Left renal cortex interstitium (tissue), 4 donors: ENCODE measurements at places on chromosomes 3 and 15.

- DNase-seq = no peak
Observed at GRCh38 chr3:14156843-14157561, 21.4 kb downstream of the XPC start.

- DNase-seq = no peak
Observed at GRCh38 chr15:94294556-94294955, 63.2 kb downstream of the MCTP2 start.

- no peak for DNase-seq
Observed at GRCh38 chr3:68136411-68136810, 482.0 kb upstream of the SUCLG2 start.

- DNase-seq = no peak
Observed at GRCh38 chr15:66805202-66805885, 103.3 kb downstream of the SMAD6 start.

GRCh38 chr15:100242989-100243388, 98.8 kb downstream of the ADAMTS17 start:
- no peak for DNase-seq

- no peak for DNase-seq
Observed at GRCh38 chr3:6680119-6680806, 180.7 kb upstream of the GRM7 start.

- no peak for DNase-seq
Observed at GRCh38 chr3:64806668-64807605, 119.1 kb upstream of the ADAMTS9 start.

GRCh38 chr3:190301591-190301990, 20.7 kb downstream of the CLDN1 start:
- DNase-seq = no peak

DNA sequence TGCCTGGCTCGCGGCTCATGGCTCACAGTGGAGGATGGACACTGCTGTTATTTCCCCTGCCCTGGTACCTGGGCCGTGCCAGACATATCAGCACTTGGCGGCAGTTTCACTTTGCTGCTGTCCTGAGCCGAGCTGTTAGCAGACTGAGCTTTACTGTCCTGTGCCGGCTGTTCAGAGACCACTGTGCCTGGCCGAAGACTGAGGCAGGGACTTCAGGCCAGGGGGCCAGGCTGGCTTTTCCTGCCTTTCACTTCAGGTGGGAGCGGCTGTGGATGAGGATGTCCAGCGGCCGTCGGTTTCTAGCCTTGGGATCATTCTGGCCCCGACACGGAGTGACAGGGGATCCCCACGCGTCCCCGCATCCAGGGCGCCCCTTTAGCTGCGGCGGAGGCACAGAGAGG, 1.1 kb downstream of the ATP10A start:
- no peak for DNase-seq

DNA sequence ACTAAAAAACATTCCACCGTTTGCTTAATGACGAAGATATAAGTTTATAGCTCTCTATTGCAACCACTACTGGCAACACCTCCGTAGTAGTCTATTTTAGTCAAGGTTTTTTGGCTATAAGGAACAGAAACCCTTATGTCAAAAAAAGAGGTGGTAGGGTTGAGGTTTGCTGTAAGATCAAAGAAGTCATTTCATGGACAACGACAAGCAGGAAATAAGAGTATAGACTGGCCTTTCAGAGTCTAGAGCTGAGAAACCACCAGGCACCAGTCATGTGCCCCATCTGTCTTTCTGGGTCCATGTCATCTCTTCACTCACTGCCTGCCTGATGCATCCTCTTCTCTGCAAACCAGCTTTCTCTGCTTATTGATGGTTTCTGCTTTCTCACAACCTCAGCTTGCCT, 42.7 kb downstream of the THBS1 start:
- DNase-seq = no peak

DNA sequence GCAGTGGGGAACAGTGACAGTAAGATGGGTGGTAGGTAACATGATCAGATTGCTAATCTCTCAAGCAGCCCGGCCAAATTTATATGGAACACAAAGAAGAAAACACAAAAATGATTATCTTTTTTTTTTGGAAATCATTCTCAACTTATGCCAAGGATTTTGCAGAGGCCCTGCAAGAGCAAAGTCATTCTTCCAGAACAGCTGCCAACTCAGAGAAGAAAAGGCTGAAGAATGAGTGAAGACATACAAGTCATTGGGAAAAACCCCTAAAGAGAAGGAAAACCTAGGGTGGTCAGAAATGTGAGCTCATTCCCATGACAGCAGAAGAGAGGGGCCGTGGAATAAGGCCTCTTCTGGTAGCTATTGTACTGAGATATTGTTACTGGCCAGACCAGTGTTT, 246.7 kb downstream of the SHOX2 start:
- DNase-seq = no peak

GRCh38 chr3:13088028-13089006, 15.1 kb upstream of the IQSEC1 start:
- no peak for DNase-seq

- no peak for DNase-seq
Observed at GRCh38 chr3:190321789-190322603, at the start of gene CLDN1. CLDN1 (minus strand) TSS chr3:190322446; CDS start chr3:190322206, 240 bp downstream.

DNA sequence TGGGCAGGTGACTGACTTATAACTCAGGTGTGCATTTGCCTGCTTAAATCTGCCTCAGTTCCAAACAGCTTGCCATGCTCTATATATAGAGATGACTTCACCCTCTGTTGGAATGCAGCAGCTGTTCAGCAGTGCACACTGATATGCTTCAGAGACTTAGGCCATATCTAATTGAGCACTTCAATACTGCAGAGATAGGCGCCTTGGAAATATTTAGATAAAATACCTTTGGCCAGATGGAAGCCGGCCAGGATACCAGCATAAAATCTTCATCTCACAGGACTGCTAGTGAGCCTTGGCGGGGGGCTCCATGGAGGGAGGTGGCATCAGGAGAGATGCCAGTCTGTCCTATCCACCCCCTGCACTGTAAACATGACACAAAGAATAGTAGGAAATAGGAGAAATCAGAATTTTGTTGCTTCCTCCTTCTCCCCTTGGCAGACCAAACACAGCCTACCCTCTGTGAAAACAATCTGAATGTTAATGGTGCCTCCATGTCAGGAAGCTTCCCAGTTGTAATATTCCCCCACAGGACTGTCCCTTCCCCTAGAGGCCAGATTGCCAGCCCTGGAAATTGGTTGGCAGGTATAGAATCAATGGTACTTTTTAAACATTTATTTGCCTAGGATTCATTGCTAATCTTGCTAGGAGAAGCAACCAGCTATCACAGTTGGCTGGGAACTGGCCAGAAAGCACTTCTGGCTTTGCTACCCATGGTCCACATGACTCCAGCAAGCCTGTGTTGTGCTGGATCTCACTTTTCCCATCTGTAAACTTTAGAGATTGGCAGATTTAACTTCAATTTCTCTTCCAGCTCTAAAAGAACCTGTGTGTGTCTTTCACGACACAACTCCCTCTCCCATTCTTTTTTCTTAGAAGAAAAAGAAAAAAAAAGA, 215.5 kb upstream of the KCNMB2 start:
- DNase-seq = peak; percentile 72

DNA sequence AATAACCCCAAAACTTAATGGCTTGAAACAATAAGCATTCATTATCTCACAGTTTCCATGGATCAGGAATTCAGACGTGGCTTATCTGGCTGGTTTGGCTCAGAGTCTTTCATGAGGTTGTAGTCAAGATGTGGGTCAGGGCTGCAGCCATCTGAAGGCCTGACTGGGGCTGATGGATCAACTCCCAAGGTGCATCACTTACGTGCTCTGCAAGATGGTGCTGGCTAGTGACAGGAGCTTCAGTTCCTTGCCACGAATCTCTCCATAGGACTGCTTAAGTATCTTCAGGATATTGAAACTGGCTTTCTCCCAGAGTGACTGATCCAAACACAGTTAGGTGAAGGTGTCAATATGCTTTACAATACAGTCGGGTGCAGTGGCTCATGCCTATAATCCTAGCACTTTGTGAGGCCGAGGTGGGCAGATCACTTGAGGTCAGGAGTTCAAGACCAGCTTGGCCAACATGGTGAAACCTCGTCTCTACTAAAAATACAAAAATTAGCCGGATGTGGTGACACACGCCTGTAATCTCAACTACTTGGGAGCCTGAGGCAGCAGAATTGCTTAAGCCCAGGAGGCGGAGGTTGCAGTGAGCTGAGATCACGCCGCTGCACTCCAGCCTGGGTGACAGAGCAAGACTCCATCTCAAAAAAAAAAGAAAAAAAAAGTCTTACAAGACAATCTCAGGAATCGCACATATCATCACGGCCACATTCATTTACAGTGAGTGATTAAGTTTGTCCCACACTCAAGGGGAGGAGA, 28.5 kb upstream of the PTPRG start:
- DNase-seq = no peak

- no peak for DNase-seq
Observed at GRCh38 chr3:156728267-156728985, 54.0 kb downstream of the TIPARP start.

GRCh38 chr3:18580268-18580667, 155.1 kb upstream of the SATB1 start:
- no peak for DNase-seq

GRCh38 chr3:44111482-44111881, 130.2 kb upstream of the TOPAZ1 start:
- no peak for DNase-seq

DNA sequence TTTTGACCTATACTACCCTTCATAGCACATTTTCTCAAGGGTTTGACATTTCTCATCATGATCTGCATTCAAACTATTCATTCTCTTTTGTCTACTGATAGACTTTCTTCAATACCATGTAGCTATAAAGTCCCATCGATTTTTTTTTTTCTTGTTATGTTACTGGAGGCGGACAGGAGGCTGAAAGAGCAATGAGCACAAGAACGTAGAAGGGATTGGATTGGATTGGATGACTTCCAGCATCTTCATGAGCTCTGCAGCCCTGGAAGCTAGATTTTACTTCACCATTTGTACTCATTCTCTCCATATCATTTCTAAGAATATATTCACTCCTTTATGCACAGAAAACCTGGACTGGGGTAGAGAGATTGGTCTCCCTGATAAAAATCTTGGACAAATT, 43.2 kb downstream of the DUT start:
- no peak for DNase-seq

- no peak for DNase-seq
Observed at GRCh38 chr3:129360171-129360611, 68.2 kb downstream of the EFCAB12 start.

DNA sequence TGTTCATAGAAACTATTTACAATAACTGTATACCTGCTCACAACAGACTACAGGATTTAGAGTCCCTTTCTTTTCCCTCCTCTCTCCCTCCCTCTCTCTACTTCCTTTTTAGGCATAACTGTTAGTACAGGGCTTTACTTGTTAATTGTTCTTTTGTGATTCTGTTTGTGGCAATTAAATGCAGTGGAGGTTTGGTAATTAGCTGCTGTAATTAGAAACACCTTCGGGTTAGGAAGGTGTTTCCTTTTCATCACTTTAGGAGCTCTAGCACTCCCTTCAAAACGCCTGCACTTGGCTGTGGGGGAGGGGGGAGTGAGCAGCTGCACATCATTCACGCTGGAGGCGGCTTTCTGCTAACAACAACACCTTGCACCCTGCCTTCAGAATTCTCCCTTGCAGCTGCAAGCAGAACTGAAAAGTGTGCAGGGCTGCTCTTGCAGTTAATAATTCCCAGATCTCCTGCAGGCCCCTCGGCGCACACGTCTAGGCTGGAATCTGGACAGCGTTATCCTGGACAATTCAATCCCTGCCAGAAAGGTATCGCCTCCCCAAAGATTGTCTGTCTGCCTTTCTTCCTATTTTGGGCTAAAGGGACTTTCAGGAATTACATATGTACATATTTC, 242.6 kb upstream of the RGMA start:
- DNase-seq = no peak

DNA sequence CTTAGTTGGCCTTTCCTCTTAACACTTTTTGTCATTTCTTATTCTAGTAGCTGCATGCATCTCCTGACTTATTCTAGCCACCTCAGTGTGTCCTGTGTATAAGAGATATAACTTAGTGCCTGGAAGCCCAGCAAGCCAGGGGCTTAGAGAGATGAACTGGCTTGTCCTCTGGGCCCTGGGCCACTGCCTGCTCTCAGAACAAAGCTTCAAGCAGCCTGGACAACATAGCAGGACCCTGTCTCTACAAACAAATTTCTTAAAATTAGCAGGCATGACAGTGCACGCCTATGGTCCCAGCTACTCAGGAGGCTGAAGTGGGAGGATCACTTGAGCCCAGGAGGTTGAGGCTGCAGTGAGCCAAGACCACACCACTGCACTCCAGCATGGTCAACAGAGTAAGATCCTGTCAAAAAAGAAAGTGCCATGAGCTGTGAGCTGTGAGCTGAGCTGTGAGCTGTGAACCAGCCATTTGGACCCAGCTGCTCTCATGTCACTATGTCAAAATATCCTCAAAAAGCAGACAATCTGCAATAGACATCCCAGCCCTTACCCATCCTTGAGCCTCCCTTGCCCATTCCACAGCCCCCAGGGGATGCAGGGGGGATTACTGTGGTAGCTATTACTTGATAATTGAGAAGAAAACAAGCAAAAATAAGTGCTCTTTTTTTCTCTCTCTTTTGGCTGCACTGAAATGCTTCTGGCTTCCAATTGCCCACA, 174.5 kb downstream of the OPA1 start:
- DNase-seq = no peak

GRCh38 chr15:29859973-29860715, 37.9 kb upstream of the TJP1 start:
- DNase-seq = no peak

DNA sequence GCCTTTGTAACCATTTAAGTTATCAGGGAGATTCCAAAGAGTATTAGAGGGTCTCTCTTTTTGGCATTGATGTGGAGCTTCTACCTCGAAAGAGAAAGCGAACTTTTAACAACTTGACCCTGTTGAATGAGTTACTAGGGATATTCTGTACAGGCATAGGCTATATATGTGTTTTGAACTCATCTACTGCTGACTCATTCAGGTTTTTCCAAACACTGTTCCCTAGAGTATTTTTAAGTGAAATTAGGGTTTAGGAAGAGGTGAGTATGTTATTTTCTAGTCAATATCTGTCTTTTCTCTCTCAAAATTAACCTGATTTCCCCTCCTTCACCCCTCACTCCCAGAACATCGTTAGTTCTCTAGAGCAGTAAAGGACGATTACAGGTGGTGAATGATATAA, 228.1 kb upstream of the C2CD4B start:
- DNase-seq = no peak

DNA sequence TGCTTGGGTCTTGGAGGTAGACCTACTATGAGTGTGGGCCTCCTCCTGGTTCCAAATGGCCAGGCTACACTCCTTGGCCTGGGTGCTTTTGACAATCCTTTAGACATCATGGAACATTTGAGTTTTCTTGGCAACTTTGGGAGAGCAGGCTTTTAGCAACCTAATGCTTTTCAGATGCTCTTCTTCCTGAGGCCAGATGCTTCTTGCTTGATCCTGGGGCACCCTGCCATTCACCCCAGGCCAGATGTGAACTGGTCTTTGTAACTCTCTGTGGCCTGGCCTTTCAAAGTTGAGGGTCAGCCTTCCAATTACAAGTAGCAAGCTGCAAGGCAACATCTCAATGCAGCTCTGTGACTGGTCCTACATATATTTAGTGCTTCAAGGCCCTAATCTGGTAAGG, 40.5 kb downstream of the RTP1 start:
- no peak for DNase-seq
